ENCODE measurements at places on chromosomes 11 and 22.

- DNase-seq = no peak
These were observed 115.8 kb downstream of the CSNK2A3 start for GRCh38 chr11:11237070-11237832.

DNA sequence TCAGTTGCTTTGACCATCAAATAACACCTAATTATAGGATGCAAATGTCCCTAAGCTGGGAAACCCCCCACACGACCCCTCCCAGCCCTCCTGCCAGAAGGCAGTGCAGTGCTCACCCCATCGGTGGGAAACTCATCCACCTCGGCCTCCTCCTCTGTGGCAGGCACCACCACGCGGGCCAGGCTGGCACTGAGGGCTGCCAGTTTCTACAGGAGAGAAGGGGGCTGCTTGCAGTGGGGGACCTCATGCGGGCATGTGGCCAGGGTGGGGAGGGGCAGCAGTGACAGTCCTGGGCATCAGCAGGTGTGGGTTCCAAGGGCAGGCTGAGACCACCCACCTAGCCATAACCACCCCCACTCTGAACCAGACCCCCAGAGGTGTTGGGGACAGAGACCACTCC, 6.4 kb upstream of the GAL3ST1 start:
- no peak for DNase-seq

DNA sequence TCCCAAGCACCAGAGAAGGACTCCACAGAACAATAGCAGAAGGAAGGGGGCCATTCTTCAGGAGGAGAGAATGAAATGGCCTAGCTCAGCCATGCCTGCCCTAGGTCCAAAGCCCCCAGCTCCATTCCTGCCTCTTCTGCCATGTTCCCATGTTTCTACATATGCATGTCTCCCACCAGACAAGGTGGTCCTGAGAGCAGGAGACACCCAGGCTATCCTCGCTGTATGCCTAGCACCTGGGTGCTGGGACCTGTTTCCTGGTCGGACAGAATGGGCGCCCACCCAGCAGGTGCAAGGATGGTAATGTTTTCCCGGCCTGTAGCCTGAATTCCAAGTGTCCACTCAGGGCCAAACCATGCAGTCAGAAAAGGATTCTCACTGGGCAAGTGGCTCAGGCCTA, 30.2 kb upstream of the SLC35C1 start:
- DNase-seq = no peak

DNA sequence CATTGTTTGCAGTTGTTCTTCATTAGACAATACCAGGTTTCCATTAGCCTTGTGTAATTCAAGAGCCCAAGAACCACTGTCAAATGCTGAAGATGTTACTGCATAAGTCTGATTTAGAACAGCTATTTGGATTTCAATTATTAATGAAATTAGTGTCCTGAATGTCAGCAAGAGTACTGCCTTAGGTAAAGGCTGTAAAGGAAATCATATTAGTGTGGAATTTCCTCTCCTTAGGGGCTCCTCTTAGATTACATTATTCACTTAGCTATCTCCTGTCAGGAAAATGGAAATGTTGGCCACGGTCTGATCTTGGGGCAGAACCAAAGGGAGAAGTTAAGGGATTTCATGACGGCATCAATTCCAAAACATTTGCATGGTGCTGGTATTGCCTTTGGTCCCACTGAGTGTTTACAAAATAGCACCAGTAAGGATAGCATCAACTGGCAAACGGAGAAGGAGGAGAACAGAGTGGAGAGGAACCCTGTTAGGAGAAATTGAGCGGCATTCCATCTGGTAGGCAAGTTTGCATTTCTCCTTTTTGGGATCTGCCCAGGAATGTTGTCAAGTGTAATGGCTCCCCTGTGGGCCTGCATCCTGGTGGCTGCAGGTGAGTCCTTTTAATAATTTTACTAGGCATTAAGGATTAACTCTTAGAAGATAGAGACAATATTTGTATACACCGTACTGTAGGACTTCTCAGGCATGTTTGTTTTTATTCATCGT, at the start of gene HTR3B:
HTR3B (plus strand) TSS at position 418 of the 723 bp plus-strand sequence; CDS start at position 556, 138 bp downstream.
- no peak for DNase-seq

- no peak for DNase-seq
These were observed 31.1 kb upstream of the ABCC8 start for GRCh38 chr11:17507773-17508172.

GRCh38 chr11:42996421-42997307, 315.1 kb upstream of the API5 start:
- no peak for DNase-seq

- no peak for DNase-seq
These were observed 136.4 kb upstream of the SYN3 start for GRCh38 chr22:33194529-33195077.

- no peak for DNase-seq
These were observed 468 bp downstream of the ZDHHC8 start for GRCh38 chr22:20131859-20132685.
